ENCODE measurements at places on chromosomes 12 and 14.

- no peak for DNase-seq
Observed at GRCh38 chr14:70812124-70812818, 3.0 kb upstream of the MAP3K9 start.

- no peak for DNase-seq
Observed at GRCh38 chr12:115866909-115867525, 410.5 kb downstream of the MED13L start.

GRCh38 chr12:7099290-7099996 lies 7.2 kb upstream of the C1R start:
- no peak for DNase-seq

GRCh38 chr12:78088391-78088832 lies 257.7 kb downstream of the NAV3 start:
- no peak for DNase-seq

GRCh38 chr14:71586131-71586897 lies 345.9 kb upstream of the RGS6 start:
- peak; percentile 13 for DNase-seq

DNA sequence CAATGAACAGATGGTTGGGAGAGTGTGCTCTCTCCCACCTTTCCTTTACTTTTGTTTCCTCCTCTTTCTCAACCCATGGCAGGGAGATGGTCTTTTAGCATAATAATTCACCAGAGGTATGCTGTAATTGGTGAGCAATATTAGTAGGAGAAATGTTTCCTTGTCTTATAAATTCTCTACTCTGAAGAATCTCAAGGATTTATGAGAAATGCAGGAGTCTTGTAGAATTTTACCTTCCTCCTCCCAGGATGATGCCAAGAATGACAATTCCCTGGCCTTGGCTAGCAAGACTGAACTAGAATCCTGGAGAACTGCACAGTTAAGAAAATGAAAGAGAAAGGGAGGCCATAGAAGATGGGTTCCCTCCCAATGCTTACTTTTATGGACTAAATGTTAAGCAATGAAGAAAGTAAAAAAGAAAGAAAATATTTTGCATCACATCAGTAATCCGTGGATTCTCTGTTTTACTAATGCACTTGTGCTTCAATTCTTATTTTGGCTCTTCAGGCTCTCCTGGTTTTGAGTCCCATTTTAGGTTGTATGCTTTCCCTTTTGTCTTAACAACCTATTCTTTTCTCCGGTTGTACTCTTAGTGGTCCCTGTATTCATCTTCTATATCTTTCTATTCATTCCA lies 192.9 kb upstream of the GARIN6 start:
- no peak for DNase-seq

- peak; percentile 65 for DNase-seq
Observed at GRCh38 chr12:6699989-6700645, 498 bp downstream of the PIANP start.

DNA sequence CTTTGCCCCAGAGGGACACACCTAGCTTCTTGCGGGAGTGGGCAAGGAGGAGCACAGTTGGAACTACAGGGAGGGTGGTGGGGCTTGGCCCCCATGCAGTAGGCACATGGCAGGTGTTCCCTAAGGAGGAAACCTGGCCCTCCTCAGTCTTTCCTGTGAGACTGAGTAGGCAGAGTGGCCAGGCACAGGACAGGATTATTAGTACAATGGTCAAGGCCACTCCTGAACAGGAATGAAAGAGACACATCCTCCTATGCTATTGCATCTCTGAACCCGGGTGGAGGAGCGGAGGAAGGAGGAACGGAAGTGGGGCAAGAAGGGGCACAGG lies 846 bp downstream of the MYO1A start:
- DNase-seq = no peak

- no peak for DNase-seq
Observed at GRCh38 chr12:27535318-27535717, 11.3 kb downstream of the PPFIBP1 start.

- no peak for DNase-seq
Observed at GRCh38 chr14:50828721-50829488, 2.1 kb downstream of the NIN start.
